Tongue (tissue), 3 donors: ENCODE measurements at places on chromosomes 5 and 9. TPM values are rescaled to one million over a fixed set of nuclear protein-coding genes. Genes with fewer than 3 reads are reported as not detected.

GRCh38 chr9:124710766-124711165, 60.3 kb downstream of the NR6A1 start:
- no peak for DNase-seq

DNA sequence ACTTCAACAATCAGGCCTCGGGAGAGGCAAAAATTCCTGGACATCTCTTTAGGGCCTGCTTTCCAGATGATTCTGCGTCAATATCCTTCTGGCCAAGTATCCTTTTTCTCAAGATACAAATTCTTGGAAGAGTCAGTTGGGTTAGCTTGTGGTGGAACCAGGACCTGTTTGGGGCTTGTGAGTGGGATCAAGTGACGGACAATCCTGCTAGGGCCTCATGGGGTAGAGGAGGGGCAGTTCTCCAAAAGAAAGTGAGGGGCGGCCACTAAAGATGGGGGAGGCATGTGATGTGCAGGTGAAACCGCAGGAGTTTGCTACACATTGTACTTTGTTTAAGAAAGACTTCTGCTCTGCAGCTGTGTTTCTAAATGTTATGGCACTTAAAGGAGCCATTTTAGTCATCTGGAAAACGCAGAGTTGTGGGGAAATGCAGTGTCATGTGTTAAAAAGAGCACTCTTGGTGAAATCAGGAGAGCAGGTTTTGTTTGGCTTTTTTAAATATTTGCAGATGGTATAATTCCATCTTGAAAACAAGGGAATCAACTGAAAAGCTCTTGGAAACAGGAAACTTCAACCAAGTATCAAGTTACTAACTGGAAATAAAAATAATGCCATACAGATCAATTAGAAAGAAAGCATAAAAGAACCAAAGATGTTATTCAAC, 27.4 kb upstream of the GSN start:
- DNase-seq, result peak; percentile 57

GRCh38 chr9:126979461-126979860, 64.9 kb downstream of the RALGPS1 start:
- no peak for DNase-seq

- no peak for DNase-seq
Observed at GRCh38 chr5:121640298-121640697, 211.4 kb upstream of the FTMT start.

GRCh38 chr5:89343666-89344065, 460.7 kb upstream of the MEF2C start:
- peak; percentile 38 for DNase-seq

DNA sequence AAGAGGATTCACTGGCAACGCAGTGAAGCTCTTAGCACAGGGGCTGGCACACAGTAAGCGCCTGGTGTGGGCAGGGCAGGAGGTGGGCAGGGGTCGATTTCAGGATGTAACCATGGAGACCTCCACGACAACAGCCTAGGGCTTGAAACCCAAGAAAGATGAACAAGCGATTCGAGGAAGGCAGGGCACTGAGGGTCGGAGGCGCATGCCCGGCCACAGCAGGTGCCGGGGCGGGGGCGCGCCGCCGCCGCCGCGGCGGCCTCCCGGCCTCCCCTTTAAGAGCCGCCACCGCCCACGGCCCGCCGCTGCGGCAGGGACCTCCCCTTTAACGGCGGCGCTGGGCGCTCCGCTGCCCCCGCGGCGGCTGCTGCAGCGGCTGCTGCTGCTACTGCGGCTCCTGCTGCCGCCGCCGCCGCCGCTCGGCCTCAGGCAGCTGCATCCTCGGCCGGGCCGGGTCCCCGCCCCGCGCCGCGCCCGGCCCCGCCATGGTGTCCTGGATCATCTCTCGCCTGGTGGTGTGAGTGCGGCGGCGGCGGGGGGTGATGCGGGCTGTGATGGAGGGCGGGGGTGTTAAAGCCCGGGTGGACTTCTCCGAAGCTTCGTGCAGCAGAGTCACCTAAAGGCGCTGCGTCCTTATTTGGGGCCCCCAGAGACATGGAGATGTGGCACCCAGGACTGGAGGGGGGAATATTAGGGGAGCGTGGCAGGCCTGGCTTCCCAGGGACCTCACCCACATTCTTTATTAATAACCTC, at the start of gene REEP2:
REEP2 (plus strand) TSS at position 334 of the 753 bp plus-strand sequence; CDS start at position 486, 152 bp downstream.
- DNase-seq, result peak; percentile 82

DNA sequence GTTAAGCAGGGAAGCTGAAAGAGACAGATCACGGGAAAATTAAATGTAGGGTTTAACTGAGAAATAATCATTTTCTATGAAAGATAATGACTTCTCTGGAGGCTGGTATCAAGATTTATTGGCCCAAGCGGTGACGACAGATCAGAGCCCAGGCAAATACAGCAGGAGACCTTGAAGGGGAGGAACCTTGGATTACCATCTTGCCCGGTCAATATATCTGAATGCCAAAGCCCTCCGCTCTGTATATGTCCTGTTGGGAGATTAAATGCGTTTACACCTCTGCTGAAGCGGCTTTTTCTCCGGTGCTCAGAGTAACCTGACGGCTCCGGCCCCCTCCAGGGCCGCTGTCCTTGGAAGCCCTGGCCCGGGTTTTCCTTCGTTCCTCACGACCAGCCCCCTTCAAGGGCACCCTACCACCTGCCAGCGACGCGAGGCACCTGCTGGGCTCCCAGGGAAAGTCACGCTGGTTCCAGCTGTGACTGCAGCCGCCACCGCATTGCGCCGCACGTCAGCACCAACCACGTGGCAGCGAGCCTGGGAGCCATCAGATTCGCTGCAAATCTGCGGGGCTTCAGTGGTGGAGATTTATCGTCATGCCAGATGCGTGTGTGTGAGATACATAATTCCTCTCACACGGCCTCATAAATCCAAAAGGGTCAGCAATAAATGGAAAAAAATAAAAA, 4.4 kb upstream of the QSOX2 start:
- peak; percentile 46 for DNase-seq

- no peak for DNase-seq
Observed at GRCh38 chr5:155259648-155260047, 246.1 kb downstream of the KIF4B start.

DNA sequence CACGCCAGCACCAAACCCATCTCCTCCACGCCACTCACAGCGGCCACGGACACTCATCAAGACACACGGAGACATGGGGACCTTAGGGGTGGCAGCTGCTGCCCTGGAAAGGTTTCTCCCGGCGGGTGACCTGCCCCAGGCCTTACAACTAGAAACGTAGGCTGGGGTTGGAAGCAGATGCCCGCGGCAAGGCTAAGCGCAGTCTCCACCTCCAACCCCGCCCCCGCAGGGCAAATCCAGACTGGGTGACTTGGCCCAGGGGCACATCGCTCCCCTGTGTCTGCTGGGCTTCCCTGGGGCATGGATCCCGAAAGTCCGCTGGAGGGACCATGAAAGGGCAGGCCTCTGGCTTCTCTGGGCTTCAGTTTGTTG, 12.0 kb upstream of the ASS1 start:
- DNase-seq, result no peak

Gene PIP5KL1
- total RNA-seq, result not detected

Gene NUDT12
- total RNA-seq, result 21.5 TPM

Gene SPTLC1
- total RNA-seq, result 91.9 TPM

Gene PCDHGA5
- 6.1 TPM for total RNA-seq
